IPS-NIHi11 (cell line): ENCODE measurements at places on chromosomes 5 and 9.

DNA sequence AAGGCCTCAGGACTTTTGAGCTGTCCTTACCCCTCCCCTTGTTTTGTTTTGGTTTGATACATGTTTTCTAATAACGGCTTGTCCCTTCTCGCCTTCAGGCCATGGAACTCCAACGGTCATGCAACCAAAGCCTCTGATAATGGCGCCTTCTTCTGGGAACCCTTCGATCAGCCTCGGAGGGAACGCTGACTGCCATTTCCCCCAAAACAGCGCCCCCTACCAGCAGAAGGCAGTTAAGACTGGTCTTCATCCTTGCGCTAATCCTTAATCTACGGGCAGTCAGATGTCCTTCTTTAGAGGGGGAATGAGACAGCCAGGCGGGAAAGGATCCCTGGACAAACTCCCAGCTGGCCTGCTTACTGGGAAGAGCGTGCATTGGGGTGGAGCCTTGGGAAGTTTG, 276.6 kb downstream of the ICE1 start:
- DNase-seq, result peak; percentile 18

DNA sequence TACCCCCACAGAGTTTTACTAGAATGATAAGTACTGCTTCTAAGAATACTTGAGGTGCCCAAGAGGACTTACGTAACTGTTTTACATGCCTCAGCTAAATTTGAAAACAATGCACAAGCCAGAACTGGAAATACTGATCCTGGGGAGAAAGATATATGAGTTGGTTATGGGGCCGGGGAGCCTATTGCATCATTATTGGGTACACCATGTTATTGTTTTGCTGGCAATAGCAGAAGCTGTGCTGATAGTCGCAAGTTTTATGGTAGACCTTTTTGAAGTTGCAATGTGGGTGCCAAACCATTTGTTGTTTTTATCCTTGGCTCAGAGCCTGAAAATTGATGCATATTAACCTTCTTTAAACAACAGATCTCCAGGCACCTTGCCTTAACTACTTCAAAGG, 108.4 kb upstream of the DHFR start:
- no peak for DNase-seq

DNA sequence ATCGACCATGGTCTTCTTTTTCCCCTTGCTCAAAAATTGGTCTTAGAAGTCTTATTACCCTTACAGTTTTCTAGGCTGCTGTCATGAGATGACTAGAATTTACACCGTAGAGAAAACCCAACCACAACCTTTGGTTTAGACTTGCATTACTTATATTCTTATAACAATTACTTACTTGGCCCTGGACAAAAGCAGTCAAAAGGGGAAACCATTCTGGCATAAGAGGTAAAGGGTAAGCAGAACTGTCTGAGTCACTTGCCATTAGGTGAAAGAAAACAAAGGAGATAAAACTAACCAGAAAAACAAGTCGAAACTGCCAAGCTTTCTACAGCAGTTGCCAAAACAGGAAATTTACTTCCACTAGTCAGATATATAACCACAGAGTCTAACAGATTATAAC, 17.9 kb downstream of the TMEM245 start:
- no peak for DNase-seq

DNA sequence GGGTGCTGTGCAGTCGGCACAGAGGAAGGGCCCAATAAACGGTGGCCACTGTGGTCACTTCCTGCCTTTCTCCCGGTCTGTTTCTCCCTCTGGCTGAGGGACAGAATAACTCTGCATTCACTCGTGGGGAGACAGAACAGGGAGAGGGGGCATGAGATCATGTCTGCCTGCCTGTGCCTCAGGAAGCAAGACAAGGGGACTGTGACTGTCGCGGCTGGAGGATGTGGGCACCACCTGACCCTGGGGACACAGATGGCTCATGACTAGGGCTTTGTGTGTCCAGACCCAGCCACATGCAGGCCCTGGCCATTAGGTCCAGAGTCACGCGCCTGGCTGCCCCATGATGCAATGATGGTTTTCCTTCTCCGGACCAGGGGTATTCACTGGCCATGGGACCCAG, 5.8 kb downstream of the TRUB2 start:
- DNase-seq, result no peak
